Astrocyte of the spinal cord (primary cell): ENCODE measurements at places on chromosomes 12 and 14.

DNA sequence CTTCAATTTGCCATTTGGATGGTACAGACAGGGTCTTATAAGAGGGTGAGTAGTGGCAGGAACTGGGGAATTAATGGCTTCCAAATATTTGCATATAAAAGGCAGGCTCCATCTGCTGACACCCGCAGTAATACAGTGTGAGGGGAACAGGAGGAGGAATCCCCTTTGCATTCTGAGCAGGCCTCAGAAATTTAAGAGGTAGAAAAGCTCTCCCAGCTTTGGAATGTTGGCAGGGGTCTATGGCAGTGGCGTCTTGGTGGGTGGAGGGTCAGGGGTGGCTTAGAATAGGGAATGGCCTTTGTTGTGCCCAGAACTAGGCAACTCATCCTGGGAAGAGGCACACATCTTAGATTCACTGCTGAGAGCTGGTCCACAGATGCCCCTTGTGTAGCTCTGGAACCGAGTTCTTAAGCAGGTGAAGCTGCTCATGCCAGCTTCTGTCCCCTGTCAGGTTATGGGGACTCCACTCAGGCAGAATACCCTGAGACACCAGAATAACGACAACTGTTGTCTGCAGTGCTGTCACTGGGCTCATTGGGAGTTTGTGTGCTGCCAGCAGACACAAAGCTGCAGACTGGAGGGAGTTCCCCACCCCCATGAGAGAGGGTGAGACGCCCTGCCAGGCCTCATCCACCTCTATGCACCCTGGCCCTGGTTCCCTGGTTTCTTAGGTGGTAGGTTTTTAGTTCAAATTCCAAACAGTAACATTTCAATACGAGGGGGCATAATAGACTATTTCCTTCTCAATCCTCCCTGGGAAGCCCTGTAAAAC is 190.2 kb downstream of the MON2 start:
- no peak for DNase-seq

- no peak for DNase-seq
These were observed 30.1 kb downstream of the DACT1 start for GRCh38 chr14:58667900-58668299.

DNA sequence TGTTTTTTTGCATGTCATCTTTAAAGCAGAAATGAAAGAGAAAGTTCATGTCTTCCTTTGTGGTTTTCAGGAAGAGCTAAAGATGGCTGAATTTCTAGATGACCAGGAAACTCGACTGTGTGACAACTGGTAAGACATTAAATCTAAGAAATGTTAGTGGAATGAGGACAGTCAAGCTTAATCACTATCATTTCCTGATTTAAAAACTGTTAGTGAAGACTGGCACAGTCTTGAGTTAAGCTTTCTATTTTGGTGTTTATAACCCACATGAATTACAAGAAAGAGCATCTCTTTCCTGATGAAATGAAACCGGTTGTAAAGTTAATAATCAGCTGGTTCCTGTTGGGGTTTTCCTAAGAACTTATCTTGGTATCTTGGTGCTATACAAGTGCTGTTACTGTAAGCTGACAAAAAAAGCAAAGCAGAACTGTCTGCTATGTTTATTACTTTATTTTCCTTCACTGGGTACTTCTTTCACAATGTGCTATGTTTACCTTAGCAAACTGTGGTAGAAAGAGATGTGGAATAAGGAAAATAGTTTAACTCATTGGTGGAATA is 5.2 kb downstream of the TRAFD1 start:
- DNase-seq: peak; percentile 38

DNA sequence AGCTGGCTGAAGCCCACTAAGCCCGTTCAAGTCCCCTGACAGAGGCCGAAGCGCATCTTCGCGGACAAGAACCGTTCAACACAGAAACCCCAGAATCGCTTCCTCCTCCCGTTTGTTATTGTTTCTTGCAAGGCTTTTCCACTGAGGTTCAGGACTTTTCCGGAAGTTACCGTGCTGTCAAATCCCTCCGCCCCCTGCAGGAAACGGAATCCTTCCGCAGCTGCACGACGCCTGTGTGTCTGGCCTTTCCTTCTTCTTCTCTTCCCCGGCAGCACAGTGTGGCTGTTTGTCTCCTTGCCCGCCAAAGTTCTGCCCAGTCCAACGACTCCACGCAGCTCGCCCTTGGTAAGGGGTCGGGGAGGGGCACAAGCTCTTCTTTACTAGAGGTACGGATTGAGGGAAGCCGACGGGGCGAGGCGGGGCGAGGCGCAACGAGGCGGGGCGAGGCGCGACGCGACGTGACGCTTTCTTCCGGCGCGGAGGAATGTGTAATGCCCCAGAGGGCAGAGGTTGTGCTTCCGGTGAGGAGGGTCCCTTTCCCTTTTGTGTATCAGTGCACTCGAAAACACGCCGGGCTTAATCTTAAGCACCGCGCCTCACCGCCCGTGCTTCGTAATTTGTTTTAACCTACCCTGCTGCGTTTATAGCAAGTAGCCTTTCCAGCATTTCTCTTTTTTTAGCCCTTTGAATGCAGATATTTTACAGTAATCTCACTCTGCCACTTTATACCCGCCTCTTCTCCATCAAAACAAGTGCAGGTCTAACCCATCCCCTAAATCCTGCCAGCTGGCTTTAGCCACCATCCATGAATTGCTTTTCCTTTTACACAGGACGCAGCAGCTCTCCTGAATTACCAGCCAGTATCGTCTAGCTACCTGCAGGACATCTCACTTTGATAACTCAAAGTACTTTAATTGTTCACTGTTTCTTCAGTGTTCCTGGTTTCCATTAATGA is at the start of gene KDM5A:
Gene KDM5A, minus strand, starts transcription at position 179 of the 955 bp plus-strand sequence. CDS start 229 bp downstream, outside the sequence.
- peak; percentile 96 for DNase-seq

GRCh38 chr12:116544656-116545055 is 14.5 kb upstream of the MAP1LC3B2 start:
- DNase-seq: no peak

- peak; percentile 89 for DNase-seq
These were observed 126.2 kb downstream of the CRADD start for GRCh38 chr12:93803424-93803807.

DNA sequence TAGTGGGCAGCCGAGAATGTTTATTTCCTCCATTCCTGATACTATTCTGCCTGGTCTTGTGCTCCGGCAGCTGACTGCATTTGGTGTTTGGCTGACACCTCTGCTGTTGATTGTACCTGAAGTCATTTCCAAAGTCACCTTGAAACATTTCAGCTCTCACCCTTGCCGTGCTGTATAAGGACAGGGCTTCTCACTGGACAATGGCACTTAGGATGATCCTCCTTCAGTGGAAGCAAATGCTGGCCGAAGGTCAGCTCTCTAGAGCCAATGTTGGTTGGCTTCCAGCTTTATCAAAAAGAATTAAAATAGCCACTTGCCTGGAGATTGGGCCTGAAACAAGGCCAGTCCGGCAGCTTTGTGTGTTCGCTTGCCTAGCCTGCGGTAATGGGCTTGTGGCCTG is 44.0 kb downstream of the ACACB start:
- DNase-seq: no peak

- DNase-seq: peak; percentile 44
These were observed at the start of gene ALX1 for GRCh38 chr12:85280165-85280983. ALX1 (plus strand) TSS chr12:85280220; CDS start chr12:85280262, 42 bp downstream.

DNA sequence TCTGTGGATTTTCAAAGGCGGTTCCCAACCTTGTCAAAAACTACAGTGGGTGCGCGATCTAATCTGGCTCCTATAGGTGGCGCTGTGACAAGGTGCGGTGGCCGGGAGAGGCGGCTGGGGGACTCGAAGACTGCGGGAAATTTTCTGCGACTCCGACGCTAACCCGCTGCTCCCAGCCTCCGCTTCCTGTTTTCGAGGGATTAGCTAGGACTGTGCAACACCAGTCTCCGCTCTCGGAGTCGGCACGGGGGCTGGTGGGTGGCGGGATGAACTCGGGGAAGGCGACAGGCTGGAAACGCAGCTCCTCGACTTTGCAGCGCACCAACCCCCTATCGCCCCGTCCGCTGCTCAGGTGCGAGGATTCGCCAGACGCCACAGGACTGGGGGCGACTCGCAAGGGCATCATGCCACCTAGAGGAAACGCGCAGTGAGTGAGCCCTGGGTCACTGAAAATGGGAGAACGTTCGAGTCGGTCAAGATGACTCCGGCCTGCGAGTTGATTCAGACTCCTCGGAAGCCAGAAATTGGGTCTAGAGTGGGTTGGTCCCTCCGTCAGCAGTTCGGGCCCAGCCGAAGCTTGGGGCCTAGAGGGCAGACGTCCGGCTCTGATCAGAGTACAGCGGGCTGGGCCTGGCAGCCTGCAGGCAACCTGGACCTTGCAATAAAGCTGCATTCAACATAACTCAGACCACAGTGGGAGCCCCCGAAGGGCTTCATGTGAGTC is 5.5 kb upstream of the PAX9 start:
- DNase-seq: no peak

GRCh38 chr12:15152868-15153267 is 68.3 kb downstream of the RERG start:
- DNase-seq: peak; percentile 77

DNA sequence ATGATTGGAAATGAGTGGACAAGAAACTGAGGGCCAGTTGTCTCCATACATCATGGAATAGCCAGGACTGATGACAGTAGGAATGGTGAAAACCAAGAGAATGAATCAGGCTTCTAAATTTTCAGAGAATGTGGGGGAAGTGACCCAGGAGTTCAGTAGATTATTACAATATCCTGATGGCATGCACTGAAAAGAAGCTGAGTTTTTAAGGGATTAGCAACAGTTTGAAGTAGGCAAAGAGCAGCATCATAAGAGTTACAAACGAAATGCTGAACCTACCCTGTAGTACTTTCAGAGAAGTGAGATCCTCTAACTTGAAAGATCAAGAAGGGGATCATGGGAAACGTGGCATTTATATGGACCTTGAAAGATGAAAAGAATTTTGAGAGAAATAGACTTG is 13.2 kb downstream of the SLC2A14 start:
- peak; percentile 53 for DNase-seq

DNA sequence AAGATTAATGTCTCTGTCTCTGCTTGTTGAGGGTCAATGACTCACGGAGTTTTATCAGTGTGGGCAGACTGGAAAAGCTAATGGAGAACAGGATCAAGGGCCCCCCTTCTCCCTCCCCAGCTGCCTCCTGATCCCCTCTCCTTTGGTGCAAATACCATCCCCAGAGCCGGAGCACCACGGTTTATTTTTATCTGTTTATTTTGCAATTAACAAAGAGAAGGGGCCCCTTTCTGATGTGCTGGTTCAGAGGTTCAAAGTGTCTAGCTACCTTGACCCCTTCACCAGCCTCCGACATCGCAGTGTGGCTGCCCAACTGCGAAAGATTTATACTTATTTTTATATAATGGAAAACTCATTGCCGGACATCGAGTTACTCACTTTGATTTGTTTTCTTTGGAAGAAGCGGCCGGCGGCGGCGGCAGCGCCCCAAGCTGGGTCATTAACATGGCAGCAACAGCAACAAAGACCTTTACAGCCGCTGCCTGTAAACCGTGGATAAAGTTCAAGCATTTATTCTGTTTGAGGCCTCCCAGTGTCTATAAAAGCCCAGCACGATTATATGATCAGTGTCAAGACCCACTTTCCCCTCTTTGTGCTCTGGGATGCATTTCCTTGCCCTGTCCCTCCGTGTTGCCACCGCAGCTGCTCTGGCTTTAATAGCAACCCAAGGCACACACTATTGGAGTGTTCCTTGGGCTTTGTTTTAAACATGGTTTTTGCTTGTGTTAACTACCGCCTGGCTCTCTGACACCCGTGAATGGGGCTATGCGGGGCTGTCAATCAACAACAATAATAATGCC is 47.4 kb upstream of the PARP11 start:
- peak; percentile 43 for DNase-seq

- DNase-seq: no peak
These were observed 40.0 kb upstream of the RHOJ start for GRCh38 chr14:63164108-63164683.

- no peak for DNase-seq
These were observed 4.9 kb downstream of the ST8SIA1 start for GRCh38 chr12:22329621-22330020.

DNA sequence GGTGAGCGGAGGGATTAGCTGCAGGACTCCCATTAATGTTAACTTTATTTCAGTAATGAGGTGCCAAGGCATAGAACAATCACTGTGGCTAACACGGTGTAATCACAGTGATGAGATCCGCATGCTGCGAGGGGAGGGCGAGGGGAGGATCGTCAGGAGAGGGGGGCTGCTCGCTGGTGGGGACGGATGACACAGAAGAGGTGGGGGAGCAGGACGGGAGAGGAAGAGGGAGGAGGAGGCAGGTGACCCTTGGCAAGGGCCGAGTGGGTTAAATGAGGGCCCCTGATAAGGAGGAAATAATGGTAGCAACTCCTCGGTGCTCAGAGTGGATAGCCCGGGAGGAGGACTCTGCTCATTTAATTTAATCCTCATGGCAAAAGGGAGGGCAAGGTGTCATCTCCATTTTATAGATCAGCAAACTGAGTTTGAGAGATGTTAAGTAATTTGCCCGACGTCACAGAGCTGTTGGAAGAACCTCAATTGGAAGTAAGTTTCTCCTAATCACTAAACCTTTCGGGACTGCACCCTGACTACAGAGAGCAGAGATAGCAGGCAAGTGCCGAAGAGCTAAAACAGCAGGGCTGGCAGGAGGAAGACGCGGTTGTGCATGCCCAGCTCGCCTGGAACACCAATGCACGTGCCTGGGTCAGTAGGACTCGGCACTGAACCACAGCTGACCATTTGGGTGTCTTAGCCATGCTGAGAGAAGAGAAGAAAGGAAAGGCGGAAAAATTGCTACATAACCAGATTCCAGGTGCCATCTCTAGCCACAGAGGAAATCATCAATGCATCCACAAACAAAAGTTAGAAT is 43.0 kb downstream of the SPRING1 start:
- DNase-seq: no peak

DNA sequence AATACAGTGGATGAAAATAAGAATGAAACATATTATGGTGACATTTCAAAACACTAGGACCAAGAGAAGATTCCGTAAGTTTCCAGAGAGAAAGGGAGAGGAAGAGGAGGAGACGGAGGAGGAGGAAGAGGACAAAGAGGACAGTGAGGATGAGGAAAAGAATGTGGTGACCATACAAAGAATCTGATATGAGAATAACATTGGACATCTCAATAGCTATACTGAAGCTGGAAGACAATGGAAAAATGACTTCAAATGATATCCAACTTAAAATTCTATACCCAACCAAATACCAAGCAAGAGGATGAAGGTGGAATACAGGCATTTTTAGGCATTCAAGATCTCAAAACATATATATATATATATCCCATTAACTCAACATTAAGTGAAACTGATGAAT is 173.4 kb downstream of the PAWR start:
- DNase-seq: no peak

GRCh38 chr12:121468499-121468801 is 68.5 kb downstream of the RNF34 start:
- no peak for DNase-seq

DNA sequence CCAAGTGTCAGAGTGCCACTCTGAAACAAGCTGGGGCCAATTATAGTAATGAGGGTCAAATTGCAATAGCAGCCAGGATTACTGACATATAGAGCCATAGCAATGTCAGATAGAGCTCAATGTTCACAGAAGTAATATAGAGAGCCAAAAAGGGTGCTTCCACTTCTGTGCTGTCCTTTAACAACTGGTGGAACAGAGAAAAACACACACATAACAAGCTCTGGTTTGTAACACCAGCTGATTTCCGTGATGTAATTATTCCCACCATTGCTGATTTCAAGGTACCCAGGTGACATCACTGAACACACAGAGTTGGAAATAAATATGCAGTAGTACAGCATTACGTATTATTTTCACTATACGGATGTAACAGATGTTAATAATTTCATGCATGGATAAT is 3.0 kb upstream of the CLEC2B start:
- DNase-seq: no peak
